ENCODE measurements at places on chromosomes 6 and 20. TPM values are rescaled to one million over a fixed set of nuclear protein-coding genes. Genes with fewer than 3 reads are reported as not detected.

DNA sequence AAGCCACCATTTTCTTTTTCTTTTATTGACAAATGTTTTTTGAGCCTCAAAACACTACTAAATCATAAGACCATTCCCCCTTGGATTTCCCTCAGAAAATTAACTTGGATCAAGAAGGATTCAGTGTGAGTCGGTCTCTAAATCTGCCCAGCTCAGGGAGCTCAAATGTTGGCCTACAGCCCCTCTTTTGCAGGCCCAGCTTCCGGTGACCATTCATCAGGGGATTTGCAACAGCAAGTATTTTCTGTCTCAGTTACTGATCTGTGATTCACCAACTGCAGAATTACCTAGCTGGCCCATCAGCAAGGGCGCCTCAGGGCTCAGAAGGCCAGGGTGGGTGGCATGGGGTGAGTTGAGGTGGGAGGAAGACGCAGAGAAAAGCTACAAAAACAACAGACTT, 318.1 kb downstream of the CDC5L start:
- DNase-seq, result no peak

- DNase-seq, result no peak
Measured at GRCh38 chr20:50759678-50760077, 28.3 kb downstream of the PARD6B start.

DNA sequence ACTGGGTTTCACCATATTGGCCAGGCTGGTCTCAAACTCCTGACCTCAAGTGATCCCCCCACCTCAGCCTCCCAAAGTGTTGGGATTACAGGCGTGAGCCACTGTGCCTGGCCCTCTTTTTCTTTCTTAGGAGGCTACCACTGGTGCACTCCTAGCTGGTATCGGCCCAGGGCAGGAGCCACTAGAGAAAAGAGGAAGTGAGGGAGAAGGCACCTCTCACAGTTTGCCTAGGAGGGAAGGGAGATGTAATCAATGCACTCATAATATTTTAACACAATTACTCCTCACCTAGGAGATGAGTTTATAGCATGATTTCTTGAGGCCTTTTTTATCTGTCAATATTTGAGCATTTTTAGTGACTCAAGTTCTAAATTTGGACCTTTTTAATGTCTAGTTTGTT, 189.0 kb upstream of the SOX4 start:
- DNase-seq, result no peak

MICB gene
- 0.47 TPM for total RNA-seq

DNA sequence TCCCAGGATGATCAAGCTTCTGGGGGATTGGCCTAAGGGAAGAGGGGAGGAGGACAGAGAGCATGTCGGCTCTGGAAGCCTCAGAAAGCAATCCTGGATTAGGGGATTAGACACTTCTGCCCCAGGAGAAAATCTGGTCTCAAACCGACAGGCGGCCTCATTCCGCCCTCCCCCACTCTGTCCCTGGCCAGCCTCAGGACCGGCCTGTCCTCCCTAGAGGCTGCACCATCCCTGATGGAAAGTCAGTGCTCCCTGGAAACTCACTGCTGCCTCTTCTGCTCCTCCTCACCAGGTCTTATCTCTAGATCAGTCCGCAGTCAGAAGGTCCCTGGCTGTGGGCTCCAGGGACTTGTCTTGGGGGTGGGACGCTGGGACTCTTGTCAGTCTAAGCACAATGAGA, 905 bp upstream of the SLC12A5 start:
- no peak for DNase-seq

DNA sequence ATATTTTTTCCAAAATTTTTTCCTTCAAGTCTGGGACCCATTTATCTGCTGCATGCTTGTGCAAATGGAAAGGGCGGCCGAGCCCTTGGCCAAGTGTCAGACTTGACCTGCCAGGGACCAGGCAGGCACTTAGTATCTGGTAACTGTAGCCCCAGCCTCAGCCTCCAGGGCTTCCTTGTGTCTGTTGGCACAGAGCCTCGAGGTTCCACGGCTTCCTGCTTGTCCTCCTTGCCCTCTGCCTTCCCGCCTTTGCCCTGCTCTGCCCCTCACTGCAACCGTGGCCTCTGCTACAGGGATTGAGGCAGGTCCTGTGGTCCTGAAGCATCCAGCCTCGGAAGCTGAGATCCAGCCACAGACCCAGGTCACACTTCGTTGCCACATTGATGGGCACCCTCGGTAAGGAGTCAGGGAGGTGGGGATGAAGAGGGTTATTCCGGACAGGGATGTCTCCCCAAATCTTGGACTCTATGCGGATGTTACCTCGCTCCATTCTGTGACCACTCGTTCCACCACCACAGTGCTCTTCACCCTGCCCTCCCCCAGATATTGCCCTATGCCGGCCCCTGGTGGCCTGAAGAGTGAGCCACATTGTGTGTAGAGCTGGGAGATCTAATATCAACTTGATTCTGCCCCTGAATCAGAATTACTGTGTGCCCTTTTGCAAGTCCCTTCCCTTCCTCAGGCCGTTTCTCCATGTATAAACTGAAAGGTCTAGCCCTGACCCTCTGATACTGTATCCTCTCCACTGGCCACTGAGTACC, 41.5 kb upstream of the SRF start:
- no peak for DNase-seq

DNA sequence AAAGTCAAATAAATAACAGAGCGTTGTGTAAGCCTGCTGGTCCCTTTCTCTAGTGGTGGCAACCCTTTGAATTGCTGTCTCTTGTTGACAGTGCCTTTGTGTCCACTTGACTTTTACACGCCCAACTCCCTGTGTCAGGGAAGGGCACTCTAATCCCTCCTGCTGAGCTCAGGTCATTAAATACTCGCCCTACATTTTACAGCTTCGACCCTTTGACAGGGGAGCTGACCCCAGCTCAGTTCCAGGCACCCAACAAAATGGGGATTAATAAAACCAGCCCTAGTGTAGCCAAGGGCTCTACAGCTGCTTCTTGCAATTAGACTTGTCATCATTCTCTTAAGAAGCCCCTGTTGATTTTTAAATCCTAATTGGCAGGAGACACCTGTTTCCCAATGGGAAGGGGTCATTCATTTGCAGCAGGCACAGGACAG, 308.2 kb downstream of the EYA4 start:
- no peak for DNase-seq

DNA sequence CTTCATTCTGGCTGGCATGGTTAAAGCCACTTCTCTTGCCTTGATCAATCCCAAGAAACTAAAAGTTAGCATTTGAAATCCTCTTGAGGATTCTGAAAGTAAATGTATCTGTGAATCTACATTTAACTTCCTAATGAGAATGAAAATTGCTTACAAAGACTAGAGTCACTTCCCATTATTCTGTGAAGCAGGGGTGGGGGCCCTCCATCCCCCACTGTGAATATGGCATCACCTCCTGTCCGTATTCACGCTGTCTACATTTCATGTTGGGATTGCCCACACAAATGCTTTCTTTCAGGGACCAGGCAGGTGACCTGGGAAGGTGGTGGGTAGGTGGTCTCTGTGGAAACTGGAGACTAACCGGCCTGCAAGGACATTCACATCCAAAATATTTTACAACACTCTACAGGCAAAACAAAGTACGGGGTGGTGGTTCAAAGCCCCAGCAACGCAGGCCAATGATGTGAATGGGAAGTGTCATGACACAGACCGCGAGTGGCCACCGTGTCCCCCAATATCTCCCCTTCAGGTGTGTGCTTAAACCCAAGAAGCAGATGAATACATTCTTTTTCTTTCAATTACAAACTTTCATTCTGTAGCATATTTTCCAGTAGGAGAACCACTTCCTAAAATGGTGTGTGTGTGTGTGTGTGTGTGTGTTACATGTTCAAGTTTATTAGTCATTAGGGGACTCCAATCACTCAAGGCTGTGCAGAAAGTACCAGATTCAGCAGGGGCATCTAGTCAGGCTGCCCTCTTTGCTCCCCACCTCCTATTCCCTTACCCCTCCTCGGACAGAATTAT, 132.2 kb downstream of the PRND start:
- DNase-seq, result no peak

DNA sequence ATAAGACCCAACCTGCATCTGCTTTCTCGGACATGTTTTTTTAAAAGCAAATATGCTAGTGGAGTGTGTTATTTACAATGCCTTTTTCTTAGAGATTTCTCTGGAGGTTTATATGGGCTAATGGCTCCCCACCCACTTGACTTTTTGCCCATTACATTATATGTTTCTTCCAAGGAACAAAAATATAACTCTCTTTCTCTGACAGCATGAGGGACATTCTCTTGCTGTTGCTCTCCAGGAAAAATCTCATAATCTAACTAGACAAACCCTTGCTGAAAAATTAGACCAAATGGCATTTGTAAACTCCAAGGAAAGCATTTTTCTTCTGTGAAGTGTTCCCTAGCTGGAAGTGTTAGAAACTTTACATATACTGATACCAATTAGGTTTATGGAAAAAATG, 213.7 kb downstream of the PRL start:
- no peak for DNase-seq

TRIM10 gene
- 0.31 TPM for total RNA-seq

ADAM33 gene
- 3.6 TPM for total RNA-seq

ZC3H12D gene
- 1.1 TPM for total RNA-seq

DNA sequence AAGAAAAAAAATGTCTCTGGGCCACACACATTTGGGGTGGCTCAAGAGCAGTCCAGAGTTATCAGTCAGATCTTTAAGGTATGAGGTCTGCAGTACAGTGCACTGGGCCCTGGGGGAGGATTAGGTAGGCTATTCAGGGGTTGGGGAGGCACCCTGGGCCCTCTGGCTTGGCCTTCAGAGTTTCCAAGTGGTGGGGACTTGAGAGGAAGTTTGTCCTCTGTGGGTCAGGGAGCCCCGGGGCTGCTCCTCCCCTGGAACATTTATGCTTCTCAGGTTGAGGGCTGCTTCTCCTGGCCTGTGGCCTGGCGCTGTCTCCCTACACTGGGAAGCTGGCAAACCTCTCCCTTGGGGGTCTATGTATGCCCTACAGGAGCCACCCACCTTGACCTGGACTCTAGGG, 46.0 kb downstream of the PTK7 start:
- no peak for DNase-seq

- DNase-seq, result no peak
Measured at GRCh38 chr20:24961384-24962181, 12.5 kb downstream of the CST7 start.

DNA sequence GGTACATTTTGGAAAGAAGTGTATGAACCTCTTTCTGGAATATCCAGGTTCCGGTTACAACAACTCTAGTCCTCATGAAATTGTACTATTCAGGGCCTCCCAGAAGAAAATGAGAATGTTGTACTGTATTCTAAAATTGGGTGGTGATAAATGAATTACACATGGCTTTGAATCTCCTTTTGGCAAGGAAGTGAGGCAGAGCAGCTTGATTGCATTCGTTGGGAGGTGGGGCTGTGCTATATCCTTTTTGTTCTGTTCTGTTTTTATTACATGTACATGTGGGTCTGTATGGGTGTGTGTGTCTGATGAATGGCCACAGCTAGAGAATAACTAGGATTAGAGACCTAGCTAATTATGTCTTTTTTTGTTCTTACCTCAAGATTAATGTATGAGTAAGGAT, 37.8 kb upstream of the SNRPB2 start:
- DNase-seq, result no peak

GRCh38 chr6:45606831-45607400, 229.2 kb upstream of the SUPT3H start:
- no peak for DNase-seq

C6orf132 gene
- total RNA-seq, result not detected

OGFR gene
- total RNA-seq, result 21.5 TPM

LAMA2 gene
- 16.8 TPM for total RNA-seq

LIME1 gene
- 1.7 TPM for total RNA-seq

GRCh38 chr6:157929076-157929475, 52.6 kb upstream of the SYNJ2 start:
- DNase-seq, result no peak

DNA sequence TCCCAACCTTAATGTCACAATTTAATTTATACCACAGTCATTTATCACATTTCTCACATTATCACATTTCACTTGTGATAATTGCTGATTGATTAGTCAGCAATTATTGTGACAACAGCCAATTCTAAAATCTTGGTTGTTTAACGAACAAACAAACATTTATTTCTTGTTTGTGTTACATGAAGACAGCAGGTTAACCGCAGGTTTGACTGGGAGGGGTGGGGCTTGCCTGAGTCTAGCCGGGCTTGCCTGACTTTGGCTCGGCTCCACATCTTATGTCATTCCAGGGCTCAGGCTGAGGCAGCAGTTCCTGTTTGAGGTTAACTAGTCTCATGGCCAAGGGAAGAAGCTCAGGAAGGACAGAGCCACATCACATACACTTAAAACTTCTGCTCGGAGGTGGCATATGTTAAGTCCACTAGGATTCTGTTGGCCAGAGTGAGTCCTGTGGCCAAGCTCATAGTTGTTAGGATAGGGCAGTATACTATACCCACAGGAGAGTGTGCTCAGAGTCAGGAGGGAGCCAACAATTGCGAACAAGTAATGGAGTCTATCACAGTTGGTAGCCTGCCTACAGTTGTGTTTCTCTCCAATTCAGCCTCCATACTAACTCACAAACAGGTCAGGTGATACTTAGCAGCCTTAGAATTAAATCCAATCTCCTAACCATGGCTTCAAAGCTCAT, 90.0 kb upstream of the IFNGR1 start:
- no peak for DNase-seq

SYCP2 gene
- 4.1 TPM for total RNA-seq

MEP1A gene
- total RNA-seq, result not detected

- DNase-seq, result no peak
Measured at GRCh38 chr6:163725008-163725941, 310.8 kb downstream of the QKI start.

DNA sequence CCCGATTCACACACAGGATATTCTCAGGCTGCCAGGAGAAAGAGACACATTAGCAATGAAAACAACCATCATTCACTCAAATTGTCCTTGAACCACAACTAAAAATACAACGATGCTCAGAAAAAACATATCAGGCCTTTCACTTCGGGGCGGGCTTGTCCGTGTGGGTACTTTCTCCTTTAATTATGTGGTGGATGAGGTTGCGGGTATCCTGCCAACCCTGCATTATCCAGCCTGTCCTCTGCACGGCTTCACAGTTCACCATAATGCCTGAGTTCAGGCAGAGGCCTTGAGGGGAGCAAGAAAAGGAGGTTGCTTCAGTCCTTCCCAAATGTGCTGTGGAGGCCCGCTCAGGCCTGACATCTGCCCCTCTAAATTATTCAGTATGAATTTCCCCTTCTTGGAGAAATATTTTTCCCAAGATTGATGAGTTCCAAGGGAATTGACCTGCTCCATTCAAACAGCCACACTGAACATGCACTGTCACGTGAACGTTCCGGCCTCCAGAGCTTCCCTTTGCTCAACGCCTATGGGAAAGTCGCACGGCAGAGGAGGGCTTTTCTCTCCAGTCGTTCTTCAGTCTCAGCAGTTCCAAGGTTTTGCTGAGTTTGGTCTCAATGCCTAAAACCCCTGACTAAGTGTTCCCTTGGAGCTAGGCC, 70.3 kb downstream of the MYLK4 start:
- DNase-seq, result no peak

- no peak for DNase-seq
Measured at GRCh38 chr6:141251286-141251685, 881.4 kb upstream of the GJE1 start.

SLC35D3 gene
- not detected for total RNA-seq

GPX5 gene
- not detected for total RNA-seq

DNA sequence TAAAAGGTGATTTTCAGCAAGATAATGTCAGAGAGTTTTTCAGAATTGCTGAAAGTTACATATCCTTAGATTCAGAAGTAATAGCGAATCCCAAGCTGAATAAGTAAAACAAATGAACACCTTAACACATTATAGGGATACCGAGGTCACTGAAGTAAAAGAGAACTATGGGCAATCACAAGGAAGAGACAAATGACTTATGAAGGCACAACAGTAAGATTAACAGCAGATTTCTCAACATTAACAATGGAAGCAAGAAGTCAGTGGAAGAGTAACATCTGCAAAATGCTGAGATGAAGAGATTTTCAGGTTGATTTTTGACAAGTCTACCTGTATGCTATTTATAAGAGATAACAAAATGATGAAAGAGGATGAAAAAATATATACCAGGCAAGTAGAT, 86.1 kb upstream of the EZR start:
- DNase-seq, result no peak

Measured in occipital lobe (tissue), 3 donors.